Hypothalamus (tissue), 51 donors: ENCODE measurements at places on chromosomes 6 and 20.

- no peak for DNase-seq
These were observed 170.7 kb upstream of the PREP start for GRCh38 chr6:105573556-105573955.

DNA sequence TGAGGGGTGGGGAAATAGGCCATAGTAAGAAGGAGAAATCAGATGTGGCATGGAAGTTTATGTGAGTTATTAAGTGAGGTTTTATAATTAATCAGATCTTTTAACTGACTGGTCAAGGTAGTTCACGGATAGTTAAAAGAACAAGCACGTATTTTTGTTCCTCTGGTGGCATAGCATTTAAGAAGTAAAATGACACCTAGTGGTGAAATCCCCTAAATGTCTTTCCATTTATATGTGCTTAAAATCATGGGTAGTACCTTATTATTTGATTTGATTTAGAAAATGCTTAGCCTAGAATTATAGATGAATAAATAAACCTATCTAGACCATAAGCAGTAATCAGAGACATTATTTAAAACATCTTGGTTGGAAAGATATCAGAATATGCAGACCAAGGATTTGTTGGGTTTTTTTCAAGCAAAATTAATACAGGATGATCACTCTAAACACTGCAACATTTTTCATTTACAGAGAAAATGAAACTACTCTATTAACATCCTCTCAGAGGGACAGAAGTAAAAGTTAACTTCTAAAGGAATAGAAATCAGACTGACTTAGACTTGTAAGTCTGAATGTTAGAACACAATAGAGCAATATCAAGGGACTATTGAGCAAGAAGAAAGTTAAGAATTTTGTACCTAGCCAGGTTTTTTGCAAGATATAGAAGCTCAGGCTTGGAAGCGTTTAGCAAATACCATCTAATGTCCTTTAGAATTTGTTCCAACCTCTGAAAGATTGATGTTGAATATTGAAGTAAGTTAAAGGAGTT is 81.1 kb downstream of the STXBP5 start:
- no peak for DNase-seq

GRCh38 chr6:44120692-44121443 is 6.4 kb downstream of the MRPL14 start:
- DNase-seq = no peak

DNA sequence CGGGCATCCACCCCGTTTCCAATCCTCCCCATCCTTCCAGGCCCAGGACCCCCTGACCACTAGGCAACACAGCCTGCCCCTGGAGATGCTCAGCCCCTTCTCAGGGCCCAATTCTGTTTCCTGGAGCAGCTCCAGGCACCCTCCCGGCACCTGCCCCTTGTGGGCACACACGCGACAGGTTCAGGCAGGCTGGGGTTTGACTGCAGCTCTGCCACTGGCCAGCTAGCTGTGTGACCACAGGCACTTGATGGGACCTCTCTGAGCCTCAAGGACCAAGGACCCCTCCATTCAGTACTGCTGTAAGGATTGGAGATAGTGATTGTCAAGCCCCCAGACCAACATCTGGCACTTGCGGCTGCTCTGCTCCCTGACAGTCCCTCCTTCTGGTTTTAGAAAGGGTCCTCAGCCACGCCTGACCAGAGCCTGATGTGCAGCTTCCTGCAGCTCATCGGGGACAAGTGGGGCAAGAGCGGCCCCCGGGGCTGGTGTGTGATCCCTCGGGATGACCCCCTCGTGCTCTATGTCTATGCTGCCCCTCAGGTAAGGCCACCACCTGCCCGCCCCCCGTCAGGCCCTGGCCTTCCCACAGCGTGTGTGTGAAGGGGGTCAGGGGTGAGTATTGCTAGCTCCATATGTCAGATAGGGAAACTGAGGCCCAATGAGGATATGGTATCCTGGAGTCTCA is 21.7 kb downstream of the FGD2 start:
- no peak for DNase-seq

- no peak for DNase-seq
These were observed 571 bp downstream of the ITCH start for GRCh38 chr20:34363465-34364222.

DNA sequence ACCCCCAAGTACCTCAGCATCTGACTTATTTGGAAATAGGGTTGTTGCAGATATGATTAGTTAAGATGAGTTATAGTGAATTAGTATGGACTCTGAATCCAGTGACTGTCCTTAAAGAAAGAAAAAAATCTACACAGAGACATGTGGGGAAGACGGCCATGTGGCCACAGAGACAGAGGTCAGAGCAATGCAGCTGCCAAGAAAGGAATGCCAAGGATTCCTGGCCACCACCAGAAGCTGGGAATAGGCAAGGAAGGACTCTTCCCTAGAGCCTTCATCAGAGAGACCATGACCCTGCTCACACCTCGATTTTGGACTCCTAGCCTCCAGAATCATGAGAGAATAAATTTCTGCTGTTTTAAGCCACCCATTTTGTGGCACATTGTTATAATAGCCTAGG is 81.8 kb downstream of the FYN start:
- DNase-seq = no peak

DNA sequence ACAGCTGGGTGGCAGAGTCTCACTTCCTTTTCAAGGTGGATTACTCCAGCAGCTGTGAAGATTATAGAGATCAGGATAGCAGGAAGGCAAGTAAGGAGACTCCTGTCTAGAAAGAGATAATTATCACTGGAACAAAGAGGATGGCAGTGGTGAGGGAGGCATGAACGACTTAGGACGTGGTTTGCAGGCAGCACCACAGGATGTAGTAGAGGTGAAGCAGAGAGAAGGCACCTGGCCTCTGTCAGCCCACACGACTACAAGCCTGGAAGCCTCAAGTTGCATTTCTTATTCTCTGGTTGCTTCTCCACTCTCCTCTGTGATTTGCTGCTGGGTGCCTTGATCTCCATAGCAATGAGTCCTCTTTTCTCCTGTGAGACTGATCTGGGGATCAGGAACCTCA is 62.7 kb downstream of the TSHZ2 start:
- DNase-seq = no peak

GRCh38 chr6:14478381-14479225 is 361.0 kb downstream of the CD83 start:
- no peak for DNase-seq

DNA sequence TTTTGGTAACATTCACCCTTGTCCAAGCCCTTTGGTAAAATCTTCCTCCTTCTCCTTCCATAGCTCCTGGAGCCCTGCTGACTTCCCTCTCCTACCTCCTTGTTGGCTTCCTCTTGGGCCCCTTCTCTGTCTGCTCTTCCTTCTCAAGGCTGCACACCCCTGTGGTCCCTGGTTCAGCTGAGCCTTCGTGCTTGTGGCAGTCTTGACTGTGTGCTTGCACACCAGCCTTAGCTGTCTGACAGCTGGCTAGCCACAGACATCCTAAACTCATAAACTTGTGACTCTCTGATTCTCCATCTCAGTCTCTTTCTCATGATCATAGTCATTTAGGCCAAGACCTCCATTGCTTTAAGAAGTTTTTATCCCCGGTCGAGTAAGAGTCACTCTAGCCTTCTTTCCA is 37.1 kb downstream of the DHX35 start:
- DNase-seq = no peak

- no peak for DNase-seq
These were observed 313.4 kb downstream of the GJA1 start for GRCh38 chr6:121748850-121749249.

- no peak for DNase-seq
These were observed 39.7 kb downstream of the TAF4 start for GRCh38 chr20:62025832-62026563.

DNA sequence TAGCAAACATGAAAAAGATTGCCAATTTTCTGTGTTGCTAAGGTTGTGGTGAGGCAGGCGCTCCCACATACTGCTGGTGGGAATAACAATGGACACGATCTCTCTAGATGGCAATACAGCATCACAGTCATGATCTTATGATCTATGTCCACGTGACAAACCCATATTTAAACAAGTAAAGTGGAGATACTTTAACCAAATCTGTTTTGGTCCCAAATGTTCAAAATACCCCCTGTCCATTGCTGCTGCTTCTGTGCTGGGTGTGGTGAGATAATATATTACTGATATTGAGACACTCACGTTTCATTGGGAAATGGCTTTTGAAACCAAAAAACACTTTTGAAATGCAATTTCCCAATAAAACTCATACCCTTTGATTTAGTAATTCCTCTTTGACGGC is 23.0 kb downstream of the SIRPD start:
- no peak for DNase-seq

DNA sequence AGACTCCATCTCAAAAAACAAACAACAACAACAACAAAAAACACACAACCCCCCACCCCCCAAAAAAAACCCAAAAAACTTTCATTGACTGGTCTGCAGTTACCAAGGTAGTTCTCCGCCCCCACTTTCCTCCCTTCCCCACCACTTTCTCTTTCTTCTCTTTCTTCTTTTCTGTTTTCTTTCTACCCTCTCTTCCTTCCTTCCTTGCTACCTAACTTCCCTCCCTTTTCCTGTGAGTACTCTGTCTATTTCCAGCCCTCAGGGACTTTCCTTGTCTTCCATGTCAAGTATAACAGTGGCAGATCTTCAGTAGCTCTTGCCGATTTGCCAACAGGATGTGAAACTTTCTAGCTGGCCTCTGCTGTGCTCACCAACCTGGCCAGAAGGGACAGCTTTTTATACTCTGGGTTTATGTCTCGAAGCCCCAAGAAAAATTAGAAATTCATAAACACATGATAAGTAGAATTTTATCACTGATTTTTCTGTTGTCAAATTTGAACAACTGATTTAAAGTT is 399.5 kb downstream of the QKI start:
- DNase-seq = no peak

GRCh38 chr6:160398674-160399271 is 50.6 kb downstream of the SLC22A3 start:
- DNase-seq = no peak

DNA sequence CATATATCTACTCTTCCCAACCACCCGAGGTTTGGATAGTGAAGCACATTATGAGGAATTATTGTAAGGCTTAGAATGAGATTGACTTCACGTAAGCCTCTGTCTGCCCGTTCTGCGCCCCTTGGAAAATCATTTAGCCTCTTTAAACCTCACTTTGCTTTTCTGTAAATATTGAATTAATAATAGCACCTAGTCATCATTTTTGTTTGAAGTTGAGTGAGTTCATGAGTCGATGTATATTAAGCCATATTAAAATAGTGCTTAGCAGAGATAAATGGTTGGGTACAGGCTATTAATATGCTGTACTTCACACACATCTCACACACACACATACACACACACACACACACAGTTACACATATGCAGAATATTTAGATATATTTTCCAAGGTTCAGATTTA is 344.8 kb upstream of the EYS start:
- no peak for DNase-seq

- no peak for DNase-seq
These were observed 219.6 kb upstream of the CHD6 start for GRCh38 chr20:41837669-41838224.

- no peak for DNase-seq
These were observed 75.9 kb downstream of the RREB1 start for GRCh38 chr6:7183707-7184106.

DNA sequence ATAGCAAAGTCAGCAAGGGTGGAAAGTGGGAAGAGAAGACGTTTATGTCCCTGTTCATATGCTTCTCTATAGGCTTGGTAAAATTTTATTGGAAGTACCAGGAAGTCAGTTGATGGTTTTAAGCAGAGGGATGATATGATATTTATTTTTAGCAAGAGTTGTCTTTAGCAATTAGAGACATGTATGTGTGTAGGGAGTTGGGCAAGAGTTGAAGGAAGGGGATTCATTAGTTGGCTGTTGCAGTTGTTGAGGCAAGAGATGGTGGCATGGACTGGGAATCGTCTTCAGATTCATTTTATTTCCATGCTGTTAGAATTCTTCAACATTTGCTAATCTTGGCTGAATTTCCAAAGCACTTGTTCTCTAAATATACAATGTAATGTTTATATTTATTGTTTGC is 85.6 kb downstream of the QKI start:
- DNase-seq = no peak

GRCh38 chr20:61875221-61875885 is 190.3 kb downstream of the TAF4 start:
- peak; percentile 25 for DNase-seq

- no peak for DNase-seq
These were observed 24.9 kb upstream of the HDGFL1 start for GRCh38 chr6:22544476-22544875.

DNA sequence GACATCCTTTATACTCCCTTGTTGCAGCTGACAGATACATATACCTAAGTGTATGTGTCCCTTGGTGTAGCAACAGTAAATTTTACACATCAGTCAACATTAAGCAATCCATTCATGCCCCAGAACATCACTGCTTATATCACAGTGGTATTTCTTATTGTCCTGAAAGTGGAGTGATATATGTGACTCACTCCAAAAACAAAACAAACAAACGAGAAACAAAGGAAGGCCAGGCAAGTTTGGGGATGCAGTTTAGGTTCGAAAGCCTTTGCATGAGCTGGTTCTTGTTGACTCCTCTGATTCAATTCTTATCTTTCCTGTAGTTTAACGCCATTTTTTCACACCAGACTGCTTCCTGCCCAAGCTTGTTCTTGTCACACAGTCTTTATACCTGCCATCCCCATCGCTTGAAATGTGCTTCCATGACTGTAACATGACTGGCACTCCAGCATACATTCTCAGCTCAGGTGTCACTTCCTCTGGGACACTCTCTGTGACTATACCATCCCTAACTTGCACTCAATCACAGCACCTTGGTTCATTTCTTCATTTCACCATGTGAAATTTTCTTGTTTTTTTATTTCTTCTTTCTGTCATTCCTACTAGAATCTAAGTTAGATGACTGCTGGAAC is 125.0 kb upstream of the TSHZ2 start:
- no peak for DNase-seq

DNA sequence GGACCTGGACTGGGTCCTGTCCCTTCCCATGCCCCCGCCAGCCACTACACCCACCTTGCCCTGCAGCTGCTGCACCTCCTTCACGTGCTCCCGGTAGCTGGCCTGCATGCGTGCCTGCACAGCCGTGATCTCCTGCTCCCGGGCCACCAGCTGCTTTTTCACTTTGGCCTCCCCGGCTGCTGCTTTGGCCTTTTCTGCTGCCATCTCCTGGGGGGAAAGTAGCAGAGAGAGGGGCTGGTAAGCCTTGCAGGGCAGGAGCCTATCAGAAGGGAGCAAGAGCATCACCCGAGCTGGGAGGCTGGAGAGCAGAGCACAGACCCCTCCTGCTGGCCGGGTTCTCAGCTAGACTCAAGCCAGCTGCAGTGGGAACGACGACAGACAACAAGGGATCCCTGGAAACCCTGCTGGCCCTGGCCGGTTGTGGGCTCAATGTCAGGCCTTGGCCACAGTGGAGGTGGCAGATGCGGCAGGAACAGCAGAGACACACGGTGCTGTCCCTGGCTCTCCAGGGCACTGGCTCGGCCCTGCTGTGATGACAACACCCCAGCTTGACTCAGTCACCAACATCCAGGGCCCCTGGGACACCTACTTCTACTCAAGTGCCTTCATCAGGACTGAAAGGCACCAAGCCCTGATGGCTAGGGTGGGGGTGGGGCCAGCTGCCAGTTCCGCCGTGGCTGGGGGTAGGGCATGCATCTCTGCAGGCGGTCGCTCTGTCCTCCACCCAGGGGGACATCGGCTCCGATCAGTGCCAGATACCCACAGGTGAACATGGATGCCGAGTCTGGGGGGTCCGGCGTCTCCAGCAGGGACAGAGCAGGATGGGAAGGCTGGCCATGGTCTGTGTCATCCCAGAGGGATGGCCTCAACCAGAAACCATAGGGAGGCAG is 45.3 kb downstream of the RRBP1 start:
- DNase-seq = peak; percentile 67

- DNase-seq = no peak
These were observed 119.4 kb upstream of the TSHZ2 start for GRCh38 chr20:52852714-52853113.
